Kidney (tissue), 22 donors: ENCODE measurements at places on chromosomes 11 and 22.

- no peak overlapping the region for H3K27ac ChIP-seq
- no peak for DNase-seq
- H3K4me1 ChIP-seq: no peaks in the 10 kb centered on the region
Measured at GRCh38 chr11:77109236-77110019, 6.8 kb downstream of the OMP start.

DNA sequence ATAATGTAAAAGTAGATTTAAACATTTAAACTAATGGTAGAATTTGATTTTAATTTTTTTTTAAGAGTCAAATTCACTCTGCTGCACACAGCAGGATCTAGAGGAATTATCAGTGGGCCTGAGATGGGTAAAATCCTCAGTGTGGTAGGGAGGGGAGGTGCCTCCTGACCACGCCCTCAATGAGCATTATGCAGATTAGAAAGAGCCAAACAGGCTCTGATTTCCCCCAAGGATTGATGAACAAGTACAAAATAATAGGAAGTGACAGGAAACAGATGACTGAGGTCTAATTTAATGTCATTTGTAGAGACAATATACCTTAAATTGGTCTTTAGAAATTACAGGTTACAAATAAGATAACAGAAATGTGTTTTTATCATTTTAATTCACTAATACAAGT, 155.2 kb downstream of the DCDC1 start:
- H3K36me3 ChIP-seq: no peaks in the 10 kb centered on the region
- H3K4me1 ChIP-seq: no peaks in the 10 kb centered on the region
- no peak for DNase-seq
- no peaks in the 10 kb centered on the region for H3K27me3 ChIP-seq

DNA sequence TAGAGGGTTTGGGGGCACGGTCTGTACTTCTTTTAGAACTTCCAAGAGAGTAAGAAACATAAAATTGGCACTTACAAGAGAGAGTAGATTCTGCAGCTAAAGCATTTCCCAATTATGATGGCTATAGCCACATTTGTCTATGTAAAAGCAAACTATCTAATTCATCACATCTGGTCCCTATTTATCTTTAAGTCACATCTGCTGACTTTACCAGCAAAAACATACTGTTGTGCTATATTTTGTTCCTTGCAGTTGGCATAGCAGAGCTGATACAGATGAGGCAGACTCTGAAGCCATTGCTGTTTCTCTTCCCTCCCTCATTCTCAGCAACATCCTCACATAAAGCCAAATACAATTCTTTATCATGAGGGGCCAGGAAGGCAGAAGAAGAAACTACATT, 1533.5 kb upstream of the RAG2 start:
- DNase-seq: no peak
- H3K36me3 ChIP-seq: no peaks in the 10 kb centered on the region
- no peaks in the 10 kb centered on the region for H3K27me3 ChIP-seq
- H3K27ac ChIP-seq: no peak overlapping the region
- H3K4me1 ChIP-seq: no peaks in the 10 kb centered on the region

DNA sequence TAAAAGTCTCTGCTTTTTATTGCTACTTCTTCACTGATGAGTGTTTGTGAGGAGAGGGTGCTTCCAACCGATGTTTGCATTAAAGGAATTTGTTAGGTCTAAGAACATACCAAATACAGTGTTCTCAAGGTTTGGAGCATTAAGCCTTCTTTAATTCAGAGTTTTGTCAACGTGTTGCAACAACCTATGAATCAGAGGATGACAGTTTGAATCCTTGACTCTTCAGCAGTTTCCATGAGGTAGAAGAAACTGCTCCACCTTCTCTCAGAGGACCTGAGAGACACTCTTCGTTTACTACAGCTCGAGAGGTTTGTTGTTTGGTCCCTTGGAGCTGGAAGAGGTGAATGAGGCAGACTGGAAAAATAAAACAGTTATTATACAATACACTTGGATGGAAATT, 55.7 kb downstream of the NCAM1 start:
- no peaks in the 10 kb centered on the region for H3K36me3 ChIP-seq
- H3K27ac ChIP-seq: no peak overlapping the region

DNA sequence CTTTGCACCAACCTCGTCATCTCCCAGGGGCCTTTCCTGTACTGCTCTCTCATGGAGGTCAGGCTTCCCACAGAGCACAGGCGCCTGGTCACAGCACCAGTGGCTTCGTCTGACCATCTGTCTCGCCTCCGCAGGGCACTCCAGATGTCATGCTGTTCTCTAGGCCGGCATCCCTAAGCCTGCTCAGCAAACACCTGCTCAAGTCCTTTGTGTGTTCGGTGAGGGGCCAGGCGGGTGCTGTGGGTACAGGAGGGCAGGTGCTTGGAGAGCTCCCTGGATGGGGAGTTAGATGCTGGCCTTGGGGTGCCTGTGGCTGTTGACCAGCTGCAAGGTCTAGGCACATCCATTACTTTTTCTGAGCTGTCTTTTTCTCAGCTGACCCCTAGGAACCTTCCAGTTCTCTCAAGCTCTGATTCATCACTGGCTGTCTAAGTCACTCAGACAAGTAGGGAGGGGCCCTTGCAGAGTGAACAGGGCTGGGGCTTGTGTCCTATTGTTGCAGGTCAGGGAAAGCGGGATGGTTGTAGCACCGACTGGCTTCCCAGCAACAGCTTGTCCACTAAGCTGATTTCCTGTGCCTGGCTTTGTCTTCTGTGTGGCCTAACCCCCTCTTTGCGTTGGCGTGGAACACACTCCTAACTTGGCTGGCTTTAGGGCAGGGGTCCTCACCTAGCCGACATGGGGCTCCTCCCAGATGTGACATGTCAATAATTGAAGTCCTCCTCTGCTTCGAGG, 9.2 kb downstream of the CLDN5 start:
- no peak overlapping the region for H3K4me3 ChIP-seq
- H3K27ac ChIP-seq: no peak overlapping the region
- H3K36me3 ChIP-seq: no peaks in the 10 kb centered on the region
- no peaks in the 10 kb centered on the region for H3K27me3 ChIP-seq

- H3K27me3 ChIP-seq: no peaks in the 10 kb centered on the region
- DNase-seq: peak; percentile 22
Measured at GRCh38 chr22:49297871-49298721, 529.6 kb downstream of the BRD1 start.

DNA sequence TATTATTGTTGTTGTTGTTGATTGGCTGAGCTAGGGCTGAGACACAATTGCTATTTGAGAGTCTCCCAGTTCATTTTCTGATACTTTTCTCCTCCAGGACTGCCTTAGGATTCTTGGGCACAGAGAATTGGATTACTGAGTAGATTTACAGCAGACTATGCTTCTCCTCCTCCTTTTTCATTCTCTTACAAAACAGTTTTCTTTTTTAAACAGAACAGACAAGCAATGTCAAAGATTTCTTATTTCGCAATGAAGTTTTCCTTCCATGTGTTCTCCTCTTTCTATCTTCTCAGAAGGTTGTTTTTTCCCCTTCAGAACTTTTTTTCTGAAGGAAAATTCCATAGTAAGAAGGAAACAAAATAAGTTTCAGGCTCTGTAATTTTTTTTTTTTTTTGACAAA, 19.8 kb upstream of the TIMP3 start:
- H3K27me3 ChIP-seq: no peaks in the 10 kb centered on the region
- no peaks in the 10 kb centered on the region for H3K36me3 ChIP-seq
- no peak overlapping the region for H3K4me3 ChIP-seq
- no peak for DNase-seq

DNA sequence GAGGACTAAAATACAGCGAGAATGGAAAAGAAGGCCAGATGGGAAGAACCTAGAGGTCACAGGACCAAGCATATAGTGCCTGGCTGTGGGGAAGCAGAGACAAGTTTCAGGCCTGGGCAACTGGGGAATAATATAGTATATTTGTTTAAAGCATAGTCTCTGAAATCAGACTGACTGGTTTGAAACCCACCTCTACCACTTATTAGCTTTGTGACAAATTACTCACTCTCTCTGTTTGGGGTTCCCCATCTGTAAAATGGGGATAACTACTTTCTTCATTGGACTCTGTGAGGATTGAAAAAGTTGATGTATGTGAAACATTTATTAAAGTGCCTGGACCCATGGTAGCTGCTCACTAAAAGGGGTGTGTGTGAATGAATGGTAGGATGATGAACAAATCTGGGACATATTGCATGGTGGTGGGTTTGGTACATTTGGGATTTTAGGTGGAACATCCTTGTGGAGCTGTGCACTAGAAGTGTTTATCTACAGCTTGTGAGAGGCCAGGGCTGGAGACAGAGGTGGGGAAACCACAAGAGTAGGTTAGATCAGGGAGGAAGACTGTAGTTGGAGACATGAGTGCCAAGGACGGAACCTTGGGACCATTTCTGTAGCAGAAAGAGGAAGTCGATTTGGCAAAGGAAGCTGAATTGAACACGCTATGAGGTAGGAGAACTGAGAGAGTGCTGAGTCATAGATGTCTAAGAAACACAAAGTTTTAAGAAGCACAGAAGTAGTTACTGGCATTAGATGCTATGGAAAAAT, 52.6 kb downstream of the SWAP70 start:
- no peak overlapping the region for H3K27ac ChIP-seq
- H3K4me1 ChIP-seq: peaks cover 11% of the 10 kb centered on the region
- H3K27me3 ChIP-seq: no peaks in the 10 kb centered on the region
- H3K36me3 ChIP-seq: peaks cover 4% of the 10 kb centered on the region

DNA sequence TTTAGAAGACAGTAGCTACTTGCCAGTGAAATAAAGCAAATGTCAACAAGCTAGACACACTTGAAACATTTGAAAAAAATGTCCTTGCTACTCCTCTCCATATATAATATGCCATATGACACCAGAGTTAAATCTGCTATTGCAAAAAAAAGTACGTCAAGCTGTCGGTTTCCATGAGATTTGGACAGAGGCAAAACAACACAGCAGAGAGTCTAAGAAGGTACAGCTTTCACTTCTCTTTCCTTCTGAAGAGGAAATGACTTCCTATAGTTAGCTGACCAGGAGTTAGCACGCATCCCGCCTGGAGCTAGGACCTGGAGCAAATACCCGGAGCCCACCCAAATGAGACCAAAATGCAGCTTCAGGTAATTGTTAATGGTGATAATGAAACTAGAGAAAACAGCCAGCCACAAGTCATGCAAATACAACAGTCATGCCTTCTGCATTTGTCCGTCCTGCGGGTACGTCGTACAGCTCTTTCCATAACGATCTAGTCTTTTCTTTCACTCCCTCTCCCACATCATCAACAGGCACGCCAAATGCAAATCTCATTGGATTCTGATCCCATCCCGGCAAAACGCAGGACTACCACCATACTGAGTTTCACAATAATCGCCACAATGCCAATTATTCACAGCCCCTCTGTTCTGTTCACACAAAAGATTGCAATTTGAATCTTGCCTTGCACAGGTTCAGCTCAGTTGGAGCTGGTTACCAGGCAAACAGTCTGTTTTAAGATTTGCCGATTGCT, 395.0 kb upstream of the CCDC90B start:
- no peaks in the 10 kb centered on the region for H3K4me1 ChIP-seq
- peak overlapping the region; percentile 52 for H3K4me3 ChIP-seq
- H3K27ac ChIP-seq: no peak overlapping the region
- DNase-seq: no peak

- H3K36me3 ChIP-seq: no peaks in the 10 kb centered on the region
- H3K27me3 ChIP-seq: no peaks in the 10 kb centered on the region
- H3K4me3 ChIP-seq: no peak overlapping the region
- no peaks in the 10 kb centered on the region for H3K4me1 ChIP-seq
- no peak for DNase-seq
- no peak overlapping the region for H3K27ac ChIP-seq
Measured at GRCh38 chr11:63970902-63971301, 3.5 kb upstream of the COX8A start.

- DNase-seq: no peak
- H3K27ac ChIP-seq: no peak overlapping the region
- H3K4me1 ChIP-seq: peaks cover 2% of the 10 kb centered on the region
- H3K4me3 ChIP-seq: no peak overlapping the region
- H3K36me3 ChIP-seq: no peaks in the 10 kb centered on the region
Measured at GRCh38 chr11:36002196-36002595, 58.3 kb downstream of the LDLRAD3 start.

DNA sequence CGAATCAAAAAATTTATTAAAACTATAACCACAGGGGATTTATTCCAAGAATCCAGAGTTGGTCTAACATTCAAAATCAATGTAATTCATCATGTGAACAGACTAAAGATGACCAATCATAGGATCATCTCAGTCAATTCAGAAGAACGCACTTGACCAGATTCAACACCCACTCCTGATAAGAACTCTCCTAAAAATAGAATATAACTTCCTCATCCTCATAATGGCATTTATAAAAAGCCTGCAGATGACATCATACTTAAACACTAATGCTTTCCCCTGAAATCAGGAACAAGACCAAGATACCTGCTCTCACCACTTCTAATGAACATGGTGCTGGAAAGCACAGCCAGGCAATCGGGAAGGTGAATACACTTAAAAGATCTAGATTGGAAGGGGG, 10.5 kb upstream of the MUC2 start:
- H3K27ac ChIP-seq: no peak overlapping the region
- no peak for DNase-seq
- H3K4me3 ChIP-seq: no peak overlapping the region
- no peaks in the 10 kb centered on the region for H3K36me3 ChIP-seq
- no peaks in the 10 kb centered on the region for H3K27me3 ChIP-seq

DNA sequence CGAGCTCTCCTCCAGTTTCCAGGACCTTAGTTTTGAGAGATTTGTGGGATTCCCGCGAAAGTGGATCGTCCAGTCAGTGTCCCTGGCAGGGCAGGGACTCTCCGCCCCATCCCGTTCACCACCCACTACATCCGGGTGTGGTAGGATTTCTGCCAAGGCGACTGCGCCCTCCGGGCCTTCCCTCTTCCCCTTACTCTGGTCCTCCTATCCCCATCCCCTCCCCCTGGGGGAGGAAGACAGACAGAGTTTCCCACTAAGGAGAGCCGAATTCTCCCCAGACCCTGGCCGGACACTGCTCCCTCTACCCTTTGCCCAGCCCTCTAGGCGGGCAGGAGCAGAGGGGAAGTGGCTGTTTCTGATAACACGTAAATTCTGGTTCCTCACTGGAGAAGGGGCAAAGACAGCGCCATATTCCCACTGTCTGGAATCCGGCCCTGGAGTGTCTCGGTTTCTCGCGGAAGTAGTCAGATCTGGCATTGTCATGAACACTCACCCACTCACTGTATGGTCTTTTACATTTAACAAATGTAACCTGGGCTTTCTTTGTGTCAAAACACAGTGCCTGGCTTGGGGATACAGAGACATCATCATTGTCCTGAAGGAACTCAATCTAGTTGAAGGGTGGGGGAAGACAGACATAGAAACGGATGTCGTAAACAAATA, 1.1 kb upstream of the NECTIN1 start:
- no peak for DNase-seq
- H3K36me3 ChIP-seq: no peaks in the 10 kb centered on the region

GRCh38 chr11:55732936-55733335, 40.3 kb upstream of the OR5D13 start:
- H3K36me3 ChIP-seq: no peaks in the 10 kb centered on the region
- H3K4me1 ChIP-seq: no peaks in the 10 kb centered on the region
- no peak for DNase-seq
- H3K27me3 ChIP-seq: no peaks in the 10 kb centered on the region
- H3K27ac ChIP-seq: no peak overlapping the region
